A172 (cell line): ENCODE measurements at places on chromosomes 2 and 18.

GRCh38 chr18:78683191-78684010 lies 296.2 kb upstream of the SALL3 start:
- DNase-seq: no peak

DNA sequence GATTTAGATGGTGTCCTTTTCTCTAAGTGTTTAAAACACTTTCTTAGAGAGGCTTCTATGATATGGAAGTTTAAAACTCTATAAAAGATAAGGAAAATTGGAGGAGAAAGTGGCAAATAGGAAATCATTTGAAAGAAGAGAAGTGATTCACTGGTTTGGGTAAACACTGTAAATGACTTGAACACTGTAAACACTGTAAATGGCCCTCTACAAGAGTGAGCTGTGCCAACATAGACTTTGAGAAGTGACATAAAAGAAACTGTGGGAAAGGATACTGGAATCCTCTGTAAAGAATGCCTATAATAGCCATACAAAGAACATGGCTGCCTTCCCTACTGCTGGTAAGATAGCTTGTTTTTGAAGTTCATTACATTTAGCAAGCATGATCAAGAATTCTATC lies 210.9 kb upstream of the SIX3 start:
- DNase-seq: no peak

- no peak for DNase-seq
Observed at GRCh38 chr2:20524412-20525040, 77.7 kb downstream of the RHOB start.

DNA sequence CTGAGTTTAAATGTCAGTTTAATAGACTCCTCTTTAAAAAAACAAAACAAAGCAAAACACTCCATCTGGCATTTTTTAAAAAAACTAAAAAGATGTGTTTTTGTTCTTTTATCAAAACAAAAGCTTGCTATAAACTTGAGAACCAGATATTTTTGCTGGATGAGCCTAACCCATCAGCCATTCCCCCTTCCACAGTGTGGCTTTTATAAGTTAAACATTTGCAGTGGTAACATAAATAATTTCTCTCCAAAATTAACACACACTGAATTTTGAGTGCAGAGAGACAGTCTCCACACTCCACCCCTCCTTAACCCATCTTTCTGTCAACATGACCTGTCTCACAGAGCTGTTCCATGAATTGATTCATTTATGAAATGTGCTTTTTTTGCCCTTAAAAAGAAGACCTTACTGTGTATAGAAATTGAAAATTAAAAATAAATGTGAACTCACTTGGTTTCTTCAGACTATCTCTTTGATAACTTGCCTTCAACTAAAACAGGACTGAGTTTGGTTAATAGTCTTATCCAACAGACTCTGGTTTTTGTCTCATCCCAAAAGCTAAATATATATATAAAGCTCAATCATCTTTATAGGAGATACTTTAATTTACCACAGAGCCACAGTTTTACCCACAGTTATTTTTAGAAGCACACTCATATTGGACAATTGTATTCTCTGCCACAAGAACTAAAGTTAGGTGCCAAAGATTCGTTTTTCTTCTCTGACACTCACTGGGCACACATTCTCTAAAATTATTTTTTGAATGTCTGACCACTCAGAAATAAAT lies 64.8 kb upstream of the STK39 start:
- DNase-seq: no peak

- no peak for DNase-seq
Observed at GRCh38 chr18:32804134-32804888, 31.5 kb upstream of the KLHL14 start.

DNA sequence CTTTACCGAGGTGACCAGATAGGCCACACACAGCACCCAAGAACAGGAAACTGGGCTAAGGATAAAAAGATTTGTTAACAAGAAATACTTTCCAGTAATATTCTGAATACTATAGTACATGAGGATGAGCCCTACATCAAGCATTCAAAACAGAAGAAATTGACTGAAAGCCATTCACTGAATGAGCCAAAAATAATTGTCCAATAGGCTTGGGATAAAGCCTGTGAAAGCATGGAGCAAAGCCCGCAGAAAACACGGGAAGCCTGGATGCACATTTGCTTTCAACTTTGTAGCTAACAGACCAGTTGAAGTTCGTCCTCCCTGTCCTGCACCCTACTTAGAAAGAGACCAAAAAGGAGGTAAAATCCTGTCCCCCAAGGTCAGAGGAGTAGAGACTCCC lies 56.3 kb downstream of the DIPK1C start:
- no peak for DNase-seq

DNA sequence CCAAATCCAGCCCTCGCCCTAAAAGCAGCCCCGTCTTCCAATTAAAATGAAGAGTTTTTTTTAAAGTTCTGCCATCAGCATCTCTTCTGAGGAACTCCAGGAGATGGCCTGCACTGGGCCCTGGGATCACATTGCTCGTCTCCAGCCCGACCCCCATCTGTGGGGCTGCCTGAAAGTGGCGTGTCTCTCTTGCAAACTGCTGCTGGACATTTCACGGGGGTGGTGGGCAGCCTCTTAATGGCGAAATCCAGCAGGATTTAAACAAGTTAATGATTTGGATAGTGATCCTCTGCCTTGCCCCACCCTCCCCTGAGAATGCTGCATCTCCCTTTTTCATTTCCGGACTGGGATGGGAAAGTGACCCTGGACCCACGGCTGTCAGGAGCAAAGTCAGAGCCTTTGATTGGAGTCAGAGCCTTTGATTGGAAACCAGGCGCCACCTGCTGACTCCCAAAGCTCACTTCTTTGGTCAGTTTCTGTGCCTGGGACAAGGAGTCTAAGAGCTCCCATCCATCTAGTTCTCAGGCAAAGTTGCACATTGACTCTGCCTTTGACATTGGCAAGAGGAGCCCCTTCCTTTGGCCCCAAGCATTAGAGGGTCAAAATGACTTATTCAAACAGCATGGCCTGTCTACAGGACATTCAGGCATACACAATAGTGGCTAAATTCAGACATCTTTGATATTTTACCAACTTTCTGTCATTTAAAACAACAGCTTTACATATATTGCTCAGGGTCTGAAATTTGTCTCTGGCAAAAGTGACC lies 155.2 kb downstream of the SH3BP4 start:
- peak; percentile 86 for DNase-seq

DNA sequence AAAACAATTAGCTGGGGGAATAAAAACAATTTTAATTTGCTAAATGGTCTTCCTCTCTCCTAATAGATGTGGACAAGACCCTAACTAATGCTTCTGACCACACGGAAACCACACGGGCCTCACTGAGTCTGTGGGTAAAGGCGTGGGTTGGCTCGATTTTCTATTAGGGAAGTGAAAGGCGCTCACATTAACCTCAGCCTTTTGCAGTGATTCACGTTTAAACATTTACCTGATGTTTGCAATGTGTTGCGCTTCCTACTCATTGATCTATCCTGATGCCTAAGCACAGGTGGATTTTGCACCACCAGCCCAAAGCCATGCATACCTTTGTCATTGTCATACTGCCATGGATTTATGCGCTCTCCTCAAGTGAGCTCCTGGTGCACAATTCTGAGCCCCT lies 35.6 kb upstream of the NRP2 start:
- no peak for DNase-seq
